Activated CD8-positive, alpha-beta memory T cell treated with anti-CD3 and anti-CD28 coated beads for 4 hours (primary cell): ENCODE measurements at places on chromosomes 2 and 18.

DNA sequence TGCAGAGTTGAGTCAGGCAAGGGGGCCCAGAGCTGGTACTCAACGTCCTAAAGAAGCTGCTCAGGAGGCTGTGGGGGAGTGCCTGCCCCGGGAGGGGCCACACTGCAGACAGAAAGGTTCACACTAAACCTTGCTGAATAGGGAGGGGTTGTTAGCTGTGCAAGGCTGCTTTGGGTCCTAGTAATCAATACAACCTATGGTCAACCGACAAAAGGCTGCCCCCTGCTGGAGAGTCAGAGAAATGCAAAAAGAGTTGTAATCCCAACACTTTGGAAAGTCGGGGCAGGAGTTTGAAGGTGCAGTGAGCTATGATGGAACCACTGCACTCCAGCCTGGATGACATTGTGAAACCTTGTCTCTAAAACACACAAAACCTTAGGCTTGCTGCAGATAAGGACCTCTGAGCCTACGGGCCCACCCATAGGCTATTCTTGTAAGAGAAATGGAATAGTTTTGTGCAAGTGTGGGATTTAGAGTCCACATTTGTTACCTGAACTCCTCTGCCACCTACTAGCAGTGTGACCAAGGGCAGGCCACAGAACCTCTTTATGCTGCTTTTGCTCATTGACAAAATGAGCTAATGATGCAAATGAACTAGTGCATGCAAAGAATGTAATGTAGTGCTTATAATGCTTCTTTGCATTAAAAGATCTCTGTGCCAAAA is 81.5 kb downstream of the PRPF40A start:
- peak; percentile 36 for DNase-seq

- no peak for DNase-seq
These were observed 27.5 kb downstream of the PMAIP1 start for GRCh38 chr18:59927246-59927825.

- DNase-seq: no peak
These were observed 37.8 kb upstream of the OLA1 start for GRCh38 chr2:174286172-174286571.

- DNase-seq: no peak
These were observed 170.6 kb downstream of the DNAH6 start for GRCh38 chr2:84686783-84687476.

GRCh38 chr2:28583899-28584553 is 88.2 kb downstream of the PLB1 start:
- peak; percentile 65 for DNase-seq

GRCh38 chr18:61606759-61607158 is 273.5 kb downstream of the CDH20 start:
- DNase-seq: no peak

DNA sequence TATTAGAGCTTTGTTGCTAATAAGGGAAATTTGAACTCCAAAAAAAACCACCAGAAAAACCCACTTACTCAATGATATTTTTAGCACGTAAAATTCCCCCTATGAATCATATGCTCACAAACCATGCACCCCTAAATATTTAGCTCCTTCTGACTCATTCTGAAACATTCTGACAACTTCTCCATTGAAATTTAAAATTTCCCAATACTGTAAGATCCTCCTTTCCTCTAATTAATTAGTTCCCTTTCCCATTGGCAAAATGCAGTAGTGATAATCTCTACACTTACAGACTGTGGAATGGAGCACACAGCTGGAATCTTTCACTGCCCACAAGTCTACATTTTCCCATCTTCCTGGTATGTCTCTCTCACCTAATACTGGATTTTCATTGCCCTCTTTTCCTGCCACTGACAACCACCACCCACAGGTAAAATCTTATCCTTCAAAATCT is 215.8 kb upstream of the ACVR2A start:
- DNase-seq: no peak

DNA sequence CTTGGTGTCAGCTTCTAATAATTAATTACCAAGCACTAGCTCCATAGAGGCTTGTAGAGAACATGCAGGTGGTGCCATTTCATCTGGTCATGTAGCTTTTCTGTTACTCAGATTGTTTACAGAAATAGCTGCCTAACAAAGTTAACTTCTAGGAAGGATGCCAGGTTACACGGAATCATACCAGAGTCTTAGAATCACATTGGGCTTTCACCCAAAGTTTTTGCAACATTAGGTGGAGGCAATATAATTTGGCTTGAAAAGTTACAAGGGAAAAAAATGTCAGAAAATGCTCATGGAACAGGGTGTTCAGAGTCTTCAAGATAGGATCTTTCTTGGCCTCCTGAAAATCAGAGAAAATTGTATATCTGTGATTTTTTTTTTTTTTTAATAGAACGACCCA is 135.6 kb downstream of the ARHGAP15 start:
- DNase-seq: no peak
